Stimulated activated CD8-positive, alpha-beta memory T cell treated with anti-CD3 and anti-CD28 coated beads, Interleukin-15, amount 100 ng/mL, for 4 hours (primary cell): ENCODE measurements at places on chromosomes 3 and 15.

GRCh38 chr3:194607592-194608389 is 25.4 kb downstream of the TMEM44 start:
- DNase-seq, result no peak

- DNase-seq, result no peak
Observed at GRCh38 chr15:101578443-101578894, 73.7 kb downstream of the TM2D3 start.

DNA sequence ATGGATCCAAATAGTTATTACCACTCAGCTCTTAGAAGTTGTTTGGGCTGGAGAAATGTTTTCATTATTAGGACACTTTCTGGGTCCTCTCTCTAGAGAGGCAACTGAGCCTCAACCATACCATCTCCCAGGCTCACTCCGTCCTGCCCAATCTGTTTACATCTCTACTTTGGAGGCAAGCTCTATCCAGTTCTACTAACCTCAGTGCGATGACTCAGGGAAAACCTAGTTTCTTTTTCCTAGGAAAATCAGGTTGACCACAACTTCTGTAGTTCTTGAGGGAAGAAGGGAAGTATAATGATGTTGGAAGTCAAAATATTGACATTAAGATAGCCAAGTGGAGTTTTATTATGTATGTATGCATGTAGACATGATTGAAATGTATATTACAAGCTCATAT is 40.4 kb downstream of the LPP start:
- no peak for DNase-seq

- DNase-seq, result no peak
Observed at GRCh38 chr3:193842029-193842798, 249.2 kb downstream of the OPA1 start.

- DNase-seq, result no peak
Observed at GRCh38 chr3:45690336-45691035, 1.3 kb downstream of the SACM1L start.

DNA sequence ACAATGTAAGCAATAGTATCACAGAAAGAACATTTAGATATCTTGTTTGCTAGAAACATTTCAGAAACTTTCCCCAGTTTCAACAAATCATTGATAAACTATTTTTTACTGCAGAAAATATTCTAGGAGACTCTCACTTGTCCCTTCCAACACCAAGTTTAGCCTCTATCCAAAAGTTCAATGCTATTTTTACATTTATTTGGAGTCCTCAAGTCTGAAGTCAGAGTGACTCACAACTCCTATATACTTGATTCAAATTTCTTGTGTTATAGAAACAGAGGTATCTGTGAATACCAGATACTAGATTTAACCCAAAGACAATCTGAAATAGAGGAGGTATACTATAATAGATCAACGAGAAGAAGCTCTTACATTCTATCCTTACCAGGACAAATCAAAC is 49.6 kb downstream of the RFX7 start:
- no peak for DNase-seq

GRCh38 chr3:10173095-10173925 is 8.6 kb downstream of the IRAK2 start:
- no peak for DNase-seq

DNA sequence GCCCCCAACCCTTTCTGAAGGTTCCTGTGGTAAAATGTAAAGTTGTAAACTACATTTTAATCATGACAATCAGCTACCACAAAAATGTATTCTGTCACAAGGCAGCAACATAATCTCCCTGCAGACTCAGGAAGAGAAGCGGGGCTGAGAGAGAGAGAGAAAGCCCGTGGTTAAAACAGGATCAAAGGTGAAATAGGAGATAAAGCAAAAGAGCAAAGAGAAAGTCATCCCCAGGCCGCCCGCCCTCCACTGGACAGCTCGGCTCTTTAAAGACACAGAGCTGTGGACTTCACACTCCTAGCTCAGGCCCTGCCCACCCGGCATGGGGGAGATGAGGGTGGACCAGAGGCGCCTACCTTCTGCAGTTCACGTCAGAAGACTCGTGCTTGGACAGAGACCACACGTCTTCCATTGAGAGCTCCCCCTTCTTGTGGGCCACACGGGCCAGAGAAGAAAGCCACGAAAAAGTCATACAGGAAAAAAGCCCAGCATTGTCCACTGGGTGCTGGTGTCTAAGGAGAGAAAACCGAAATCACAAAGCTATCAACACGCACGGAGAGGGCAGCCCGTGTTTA is 29.4 kb downstream of the ABCC5 start:
- DNase-seq, result no peak

DNA sequence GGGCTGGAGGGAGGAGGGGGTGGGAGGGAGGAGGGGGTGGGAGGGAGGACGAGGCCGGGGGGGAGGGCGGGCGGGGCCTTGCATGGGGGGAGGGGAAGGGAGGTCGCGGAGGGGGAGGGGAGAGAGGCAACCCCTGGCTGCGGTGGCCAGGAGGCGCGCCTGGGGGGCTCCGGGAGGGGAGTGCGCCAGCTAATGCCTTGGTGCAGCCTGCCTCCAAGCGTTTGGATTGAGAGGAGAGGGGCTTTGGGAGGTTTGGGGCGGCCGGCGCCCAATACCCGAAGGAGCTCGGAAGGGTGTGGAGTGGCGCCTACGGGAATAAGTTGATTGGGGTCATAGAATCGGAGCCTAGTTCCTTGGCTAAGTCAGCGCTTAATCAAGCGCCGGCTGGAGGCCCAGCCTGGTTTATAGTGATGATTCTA is 557 bp downstream of the TFG start:
- no peak for DNase-seq

GRCh38 chr3:171829841-171830517 is 13.2 kb upstream of the TMEM212 start:
- DNase-seq, result no peak

- no peak for DNase-seq
Observed at GRCh38 chr3:7205535-7205934, 344.6 kb downstream of the GRM7 start.

- no peak for DNase-seq
Observed at GRCh38 chr3:77571971-77572715, 532.2 kb downstream of the ROBO2 start.

- DNase-seq, result no peak
Observed at GRCh38 chr3:156216852-156217251, 96.5 kb downstream of the KCNAB1 start.

GRCh38 chr15:77421370-77421700 is 647 bp downstream of the HMG20A start:
- no peak for DNase-seq

GRCh38 chr3:58116985-58117384 is 93.8 kb downstream of the DNASE1L3 start:
- no peak for DNase-seq

- no peak for DNase-seq
Observed at GRCh38 chr3:112467539-112467938, 31.7 kb downstream of the BTLA start.

DNA sequence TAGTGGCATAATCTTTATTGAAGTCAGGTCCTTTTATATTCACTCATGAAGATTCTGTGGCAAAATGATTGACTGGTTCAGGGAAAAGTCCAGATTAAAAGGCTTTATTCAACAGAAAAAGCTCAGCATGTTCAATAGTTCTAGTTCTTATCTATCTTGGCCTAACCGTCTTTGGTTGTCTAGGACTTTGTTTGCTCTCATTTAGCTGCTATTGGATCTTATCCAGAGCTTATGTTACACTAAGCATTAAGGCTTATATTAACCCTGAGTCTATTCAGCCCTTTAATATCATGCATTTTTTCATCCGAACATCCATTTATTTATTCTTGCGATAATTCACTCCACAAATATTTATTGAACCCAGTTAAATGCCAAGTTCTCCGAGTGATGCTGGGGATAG is 601.0 kb upstream of the SGO1 start:
- DNase-seq, result no peak
